ENCODE measurements at places on chromosomes 13 and 19.

- DNase-seq: peak; percentile 68
Observed at GRCh38 chr19:45423033-45423588, 606 bp downstream of the ERCC1 start.

DNA sequence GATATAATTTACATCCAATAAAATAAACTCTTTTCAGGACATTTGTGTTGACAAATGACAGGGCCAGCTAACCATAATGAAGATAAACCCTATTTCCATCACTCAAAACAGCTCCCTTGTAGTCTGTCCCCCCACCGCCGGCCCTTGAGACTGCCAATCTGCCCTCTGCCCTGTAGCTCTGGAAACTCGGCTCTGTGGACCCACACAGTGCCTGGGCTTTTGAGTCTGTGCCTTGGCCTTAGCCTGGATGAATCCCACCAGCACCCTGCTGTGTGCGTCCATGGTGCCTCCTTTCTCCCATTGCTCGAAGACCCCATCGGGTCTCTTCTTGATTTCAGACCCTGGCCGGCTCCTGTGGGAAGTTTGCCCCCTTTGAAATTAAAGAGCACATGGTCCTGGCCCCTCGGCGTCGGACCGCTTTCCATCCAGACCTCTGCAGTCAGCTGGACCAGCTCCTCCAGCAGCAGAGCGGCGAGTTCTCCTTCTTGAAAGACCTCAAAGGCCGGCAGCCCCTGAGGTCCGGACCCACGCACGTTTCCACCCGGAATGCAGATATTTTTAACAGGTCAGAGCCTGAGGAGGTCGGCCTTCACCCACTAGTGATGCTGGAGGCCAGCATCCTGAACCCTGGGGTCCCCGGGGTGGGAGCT, 26.0 kb downstream of the CHAF1A start:
- no peak for DNase-seq

GRCh38 chr19:1570836-1571235, 2.7 kb upstream of the MEX3D start:
- no peak for DNase-seq

DNA sequence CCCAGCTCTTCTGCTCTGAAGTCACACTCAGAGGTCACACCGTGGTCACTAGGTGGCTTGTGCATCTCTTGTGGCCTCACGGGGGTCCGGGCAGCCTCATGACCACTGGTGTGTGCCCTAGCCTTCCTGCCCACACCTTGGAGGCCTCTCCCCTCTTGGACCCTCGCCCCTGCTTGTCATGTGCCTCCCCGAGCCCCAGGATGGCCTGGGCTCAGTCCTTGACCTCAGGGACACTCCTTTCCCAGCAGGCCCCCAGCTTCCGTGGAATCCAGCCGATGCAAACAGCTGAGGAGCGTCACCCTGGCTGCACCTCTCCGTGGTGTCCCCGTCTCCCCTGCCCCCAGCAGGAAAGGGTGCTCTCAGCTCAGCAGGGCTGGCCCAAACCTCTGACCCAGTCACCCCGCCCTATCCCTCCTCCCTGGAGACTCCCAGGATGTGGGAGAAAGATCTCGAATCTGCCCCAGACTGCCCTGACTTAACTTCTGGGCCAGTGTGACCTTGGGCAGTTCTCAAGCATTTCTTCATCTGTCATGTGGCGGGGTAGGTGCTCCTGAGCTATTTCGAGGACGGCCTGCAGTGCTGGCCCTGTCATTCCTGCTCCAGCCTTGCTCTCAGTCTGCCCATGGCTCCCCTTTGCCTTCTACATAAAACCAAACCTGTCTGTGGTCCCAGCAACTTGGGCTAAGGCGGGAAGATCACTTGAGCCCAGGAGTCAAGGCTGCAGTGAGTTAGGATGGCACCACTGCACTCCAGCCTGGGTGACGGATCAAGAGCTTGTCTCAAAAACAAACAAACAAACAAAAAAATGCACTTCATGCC, 4.6 kb upstream of the SLC25A42 start:
- no peak for DNase-seq

DNA sequence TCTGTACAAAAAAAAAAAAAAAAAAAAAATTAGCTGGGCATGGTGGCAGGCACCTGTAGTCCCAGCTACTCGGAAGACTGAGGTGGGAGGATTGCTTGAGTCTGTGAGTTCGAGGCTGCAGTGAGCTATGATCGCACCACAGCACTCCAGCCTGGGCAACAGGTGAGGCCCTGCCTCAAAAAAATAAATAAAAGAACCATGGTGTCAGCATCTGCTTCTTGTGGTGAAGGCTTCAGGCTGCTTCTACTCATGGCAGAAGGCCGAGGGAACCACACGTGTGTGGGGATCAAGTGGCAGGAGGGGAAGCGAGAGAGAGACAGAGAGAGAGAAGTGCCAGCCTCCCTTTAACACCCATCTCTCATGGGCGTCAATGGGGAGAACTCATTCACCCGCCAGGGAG, 13.5 kb downstream of the BCL3 start:
- no peak for DNase-seq

- DNase-seq: no peak
Observed at GRCh38 chr13:45826731-45827130, 24.8 kb downstream of the SIAH3 start.

GRCh38 chr19:29837448-29837981, 25.7 kb downstream of the CCNE1 start:
- no peak for DNase-seq

DNA sequence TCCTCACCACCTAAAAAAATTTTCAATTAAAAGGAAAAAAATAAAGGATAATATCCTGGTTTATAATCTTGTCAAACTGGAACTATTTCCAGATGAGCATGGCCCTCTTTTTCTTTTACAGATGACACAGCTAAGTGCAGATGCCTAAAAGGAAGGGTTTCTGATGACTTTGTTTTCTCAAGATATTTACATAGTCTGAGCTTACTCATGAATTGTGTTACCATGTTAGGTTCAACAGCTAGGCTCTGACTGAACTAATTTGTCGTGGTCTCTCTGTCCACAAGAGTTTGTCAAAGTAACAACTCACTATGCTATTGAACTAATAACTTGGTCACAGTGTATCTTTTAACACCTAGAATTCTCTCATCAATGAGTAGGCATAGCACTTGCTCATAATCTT, 780.8 kb downstream of the GPC5 start:
- no peak for DNase-seq

- DNase-seq: peak; percentile 27
Observed at GRCh38 chr19:8487137-8487851, 15.1 kb downstream of the PRAM1 start.

- DNase-seq: no peak
Observed at GRCh38 chr19:23817519-23817918, 58.8 kb upstream of the ZNF681 start.

DNA sequence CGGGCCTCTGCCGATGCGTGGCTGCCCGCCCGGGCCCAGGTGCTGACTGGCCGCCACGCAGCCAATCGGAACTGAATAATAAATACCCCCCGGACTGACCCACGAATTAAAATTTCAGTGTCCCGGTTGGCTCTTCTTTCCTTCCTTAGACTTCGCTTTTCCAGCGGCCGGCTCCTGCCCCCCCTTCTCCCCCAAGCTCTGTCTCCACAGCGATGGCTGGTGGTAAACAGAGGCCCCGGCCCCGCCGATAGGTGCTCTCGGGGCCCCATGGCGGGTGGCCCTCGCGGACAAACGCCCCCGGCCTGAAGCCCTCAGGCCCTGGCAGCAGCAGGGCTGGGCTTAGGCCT, 2.6 kb downstream of the ZBTB7A start:
- no peak for DNase-seq

DNA sequence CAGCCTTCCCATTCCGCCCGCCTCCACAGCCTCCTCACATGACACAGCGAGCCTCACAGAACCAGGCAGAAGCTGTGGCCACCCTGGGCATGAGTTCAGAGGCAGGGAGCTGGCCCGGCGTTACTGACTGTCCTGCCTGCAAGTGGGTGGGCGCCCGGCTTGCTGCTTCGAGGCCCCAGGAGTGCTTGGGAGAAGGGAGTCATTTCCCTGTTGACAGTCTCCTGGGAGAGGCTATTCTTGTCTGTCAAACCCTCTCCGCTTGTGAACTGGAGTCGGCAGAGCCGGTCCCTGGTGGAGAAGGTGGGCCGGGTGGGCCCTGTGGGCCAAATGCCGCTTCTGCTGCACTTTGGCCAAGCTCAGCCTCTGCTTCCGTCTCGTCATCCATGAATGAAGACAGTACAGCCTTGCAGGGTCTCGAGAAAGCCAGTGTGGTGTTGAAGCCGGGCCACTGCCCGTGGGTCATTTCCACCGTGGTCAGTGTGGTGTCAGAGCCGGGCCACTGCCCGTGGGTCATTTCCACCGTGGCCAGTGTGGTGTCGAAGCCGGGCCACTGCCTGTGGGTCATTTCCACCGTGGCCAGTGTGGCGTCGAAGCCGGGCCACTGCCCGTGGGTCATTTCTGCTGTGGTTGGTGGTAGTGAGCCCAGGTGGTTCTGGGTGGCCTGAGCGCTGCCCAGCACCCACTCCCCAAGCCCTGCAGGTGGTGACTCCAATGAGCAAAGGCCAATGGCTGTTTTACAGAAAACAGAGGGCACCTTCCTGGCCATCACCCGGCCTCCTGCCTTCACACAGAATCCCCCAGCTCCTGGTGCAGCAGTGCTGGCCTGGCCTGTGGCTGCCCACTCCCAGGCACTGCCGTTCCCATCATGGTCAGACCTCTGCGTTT, 13.5 kb upstream of the F7 start:
- DNase-seq: no peak

DNA sequence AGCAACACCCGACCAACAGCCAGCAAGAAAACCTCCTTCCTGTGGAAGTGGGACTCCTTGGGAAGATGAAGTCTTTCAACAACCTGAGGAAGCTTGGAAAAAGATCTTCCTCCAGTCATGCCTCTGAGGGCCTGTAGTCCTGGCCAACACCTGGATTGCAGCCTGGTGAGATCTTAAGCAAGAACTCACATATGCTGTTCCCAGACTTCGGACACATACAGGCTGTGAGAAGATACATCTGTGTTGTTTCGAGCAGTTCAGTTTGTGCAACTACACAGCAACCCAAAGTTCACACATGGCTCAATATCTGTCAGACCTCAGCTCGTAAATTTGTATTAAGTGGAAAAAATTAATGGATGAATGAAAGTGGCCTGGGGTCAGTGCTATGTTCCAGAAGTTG, 65.1 kb upstream of the UBAC2 start:
- DNase-seq: no peak

DNA sequence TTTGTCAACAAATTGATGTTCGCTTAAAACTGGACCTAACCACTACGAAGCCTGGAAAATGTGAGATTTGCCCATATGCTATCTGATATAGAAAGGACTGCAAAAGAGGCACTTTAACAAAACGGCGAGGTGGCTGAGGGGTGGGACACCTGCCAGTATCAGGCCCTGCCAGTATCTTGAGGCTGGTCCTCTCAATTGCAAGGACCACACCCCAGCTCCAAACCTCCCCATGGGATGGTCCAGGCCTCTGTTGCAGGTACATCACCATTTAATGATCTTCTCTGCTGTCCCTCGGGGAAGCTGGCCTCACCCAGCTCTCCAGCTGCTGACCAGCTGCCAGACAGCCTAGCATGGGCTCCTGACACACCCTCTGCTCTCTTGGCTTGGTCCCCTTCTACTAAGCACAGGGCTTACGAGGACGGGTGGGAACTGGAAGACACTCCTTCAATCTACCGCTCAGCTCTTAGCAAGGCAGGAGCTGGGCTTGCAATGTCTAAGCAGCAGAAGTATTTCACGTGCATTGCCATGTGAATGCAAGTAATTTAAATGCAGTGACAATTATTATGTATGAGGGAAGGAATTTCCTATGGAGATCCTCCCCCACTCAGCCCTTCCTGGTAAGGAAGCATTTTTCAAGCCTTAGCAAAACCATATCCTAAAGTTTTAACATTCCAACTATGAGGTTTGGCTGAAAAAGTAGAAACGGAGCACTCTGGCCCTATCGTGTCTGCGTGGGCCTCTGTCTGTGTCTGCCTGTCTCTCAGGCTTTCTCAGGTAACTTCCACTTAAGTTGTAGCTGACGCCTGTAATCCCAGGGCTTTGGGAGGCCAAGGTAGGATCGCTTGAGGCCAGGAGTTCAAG, 63.9 kb downstream of the LATS2 start:
- DNase-seq: no peak

DNA sequence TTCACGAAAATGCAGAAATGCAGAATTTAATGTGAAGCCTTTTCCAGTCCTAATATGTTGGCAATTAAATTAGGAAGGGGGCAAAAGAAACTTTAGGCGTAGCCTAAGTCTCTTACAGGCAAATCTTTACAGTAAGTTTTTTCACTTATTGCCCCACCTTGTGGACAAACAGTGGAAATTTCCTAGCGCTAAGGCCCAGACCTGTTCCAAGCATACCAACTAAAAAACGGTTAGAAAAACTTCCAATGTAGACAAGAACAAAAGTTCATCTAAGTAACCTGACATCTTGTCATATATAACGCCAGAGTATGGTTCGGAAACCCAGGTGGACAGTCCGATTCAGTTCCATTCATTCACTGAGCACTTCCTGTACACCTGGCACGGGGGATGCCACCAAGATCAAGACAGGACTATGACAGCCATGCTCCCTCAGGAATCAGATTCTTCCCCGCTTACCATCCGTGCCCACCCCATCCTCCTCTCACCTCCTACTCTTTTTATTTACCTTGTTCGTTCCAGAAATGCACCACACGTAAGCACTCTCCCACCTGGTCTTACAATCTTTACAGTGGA, 4.9 kb downstream of the ZAR1L start:
- no peak for DNase-seq

DNA sequence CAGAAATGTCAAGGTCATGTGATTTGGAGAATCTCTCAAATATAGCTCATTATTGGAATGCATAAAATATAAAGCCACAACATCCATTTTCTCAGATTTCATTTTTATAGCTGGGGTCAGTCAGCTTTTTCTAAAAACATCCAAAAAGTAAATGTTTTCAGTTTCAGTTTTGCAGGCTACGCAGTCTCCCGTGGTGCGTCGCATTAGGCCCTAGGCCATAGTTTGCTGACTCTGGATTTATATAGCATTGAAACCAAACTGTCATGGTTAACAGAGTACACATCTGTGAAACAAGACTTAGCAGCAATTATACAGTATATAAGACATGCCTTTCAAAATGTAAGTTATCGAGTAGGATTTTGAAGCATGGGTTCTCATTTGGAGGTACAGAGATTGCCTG, 140.0 kb downstream of the IRS2 start:
- DNase-seq: no peak

- no peak for DNase-seq
Observed at GRCh38 chr19:15265850-15266248, 33.6 kb upstream of the EPHX3 start.

DNA sequence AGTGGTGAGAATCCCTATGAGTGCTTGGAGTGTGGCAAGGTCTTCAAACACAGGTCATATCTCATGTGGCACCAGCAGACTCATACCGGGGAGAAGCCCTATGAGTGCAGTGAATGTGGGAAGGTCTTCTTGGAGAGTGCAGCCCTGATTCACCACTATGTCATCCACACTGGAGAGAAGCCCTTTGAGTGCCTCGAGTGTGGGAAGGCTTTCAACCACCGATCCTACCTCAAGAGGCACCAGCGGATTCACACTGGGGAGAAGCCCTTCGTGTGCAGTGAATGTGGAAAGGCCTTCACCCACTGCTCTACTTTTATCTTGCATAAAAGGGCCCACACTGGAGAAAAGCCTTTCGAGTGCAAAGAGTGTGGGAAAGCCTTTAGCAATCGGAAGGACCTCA, 18.7 kb upstream of the AURKC start:
- no peak for DNase-seq

All from stimulated activated CD8-positive, alpha-beta memory T cell treated with anti-CD3 and anti-CD28 coated beads, Interleukin-4, amount 100 ng/mL, for 1 hour (primary cell).